ENCODE measurements at places on chromosomes 12 and 14.

DNA sequence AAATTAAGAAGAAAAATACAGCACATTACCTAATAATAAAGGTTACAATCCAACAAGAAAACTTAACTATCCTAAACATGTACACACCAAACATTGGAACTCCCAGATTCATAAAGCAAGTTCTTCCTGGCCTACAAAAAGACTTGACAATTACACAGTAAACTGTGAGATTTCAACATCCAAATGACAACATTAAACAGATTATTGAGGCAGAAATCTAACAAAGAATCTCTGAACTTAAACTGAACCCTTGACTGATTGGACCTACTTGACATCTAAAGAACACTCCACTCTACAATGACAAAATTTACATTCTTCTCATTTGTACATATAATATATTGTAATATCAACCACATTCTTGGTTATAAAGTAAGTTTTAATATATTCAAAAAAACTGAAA lies 1341.3 kb downstream of the LRFN5 start:
- DNase-seq: no peak

DNA sequence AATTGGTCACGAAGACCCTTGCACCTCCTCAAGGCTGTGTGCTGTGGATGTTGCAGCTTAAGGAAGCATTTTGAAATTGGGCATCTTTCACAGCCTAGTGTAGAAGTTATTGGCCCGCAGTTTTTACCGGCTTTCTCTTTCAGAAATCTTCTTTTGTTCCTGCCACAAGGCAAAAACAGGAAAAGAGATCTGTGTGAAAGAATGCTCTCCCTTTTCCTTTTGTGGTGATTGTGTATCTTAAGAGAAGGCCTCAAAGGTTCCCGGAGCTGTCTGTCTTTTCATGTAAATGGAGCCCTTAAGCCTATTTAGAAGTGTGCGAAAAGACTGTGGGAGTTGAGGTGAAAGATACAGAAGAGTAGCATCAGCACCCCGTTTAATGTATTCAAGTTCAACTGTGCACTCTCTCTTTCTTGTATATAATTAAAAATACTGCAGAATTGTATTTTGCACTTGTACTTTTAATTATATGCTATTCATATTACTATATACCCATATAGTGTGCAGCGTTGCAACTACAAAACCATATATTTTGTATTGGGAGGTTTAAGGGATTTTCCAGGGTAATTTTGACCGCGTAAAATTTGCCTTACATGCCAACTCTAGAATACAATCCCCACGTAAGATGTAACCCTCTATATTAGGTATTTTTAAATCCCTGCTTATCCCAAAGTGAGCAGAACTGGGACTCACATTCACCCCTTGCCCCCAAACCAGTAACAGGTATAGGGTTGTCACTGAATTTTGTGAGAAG lies 441.7 kb downstream of the RAD51B start:
- DNase-seq: no peak

DNA sequence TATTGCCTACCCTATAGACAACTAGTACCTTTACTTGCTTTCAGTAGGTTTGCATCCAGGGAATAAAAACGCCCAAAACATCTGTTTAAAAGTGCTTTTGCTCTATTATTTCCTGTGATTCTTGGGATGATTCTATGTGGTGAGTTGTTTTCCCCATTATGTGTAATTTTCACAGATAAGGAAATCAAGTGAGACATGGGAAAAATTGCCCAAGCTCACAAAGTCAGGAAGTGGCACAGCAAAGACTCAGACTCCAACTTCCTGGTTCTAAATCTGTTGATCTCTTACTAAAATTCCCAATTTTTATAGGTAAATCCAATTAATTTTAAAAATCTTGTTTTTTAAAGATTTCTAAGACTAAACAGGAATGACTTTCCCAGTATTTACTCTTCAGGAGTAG lies 39.0 kb downstream of the NID2 start:
- DNase-seq: no peak

GRCh38 chr14:74427651-74428050 lies 1.6 kb upstream of the SYNDIG1L start:
- no peak for DNase-seq

- no peak for DNase-seq
Measured at GRCh38 chr12:122072031-122072970, 6.3 kb upstream of the MLXIP start.

- DNase-seq: no peak
Measured at GRCh38 chr12:25651931-25652330, 98.8 kb upstream of the LMNTD1 start.

DNA sequence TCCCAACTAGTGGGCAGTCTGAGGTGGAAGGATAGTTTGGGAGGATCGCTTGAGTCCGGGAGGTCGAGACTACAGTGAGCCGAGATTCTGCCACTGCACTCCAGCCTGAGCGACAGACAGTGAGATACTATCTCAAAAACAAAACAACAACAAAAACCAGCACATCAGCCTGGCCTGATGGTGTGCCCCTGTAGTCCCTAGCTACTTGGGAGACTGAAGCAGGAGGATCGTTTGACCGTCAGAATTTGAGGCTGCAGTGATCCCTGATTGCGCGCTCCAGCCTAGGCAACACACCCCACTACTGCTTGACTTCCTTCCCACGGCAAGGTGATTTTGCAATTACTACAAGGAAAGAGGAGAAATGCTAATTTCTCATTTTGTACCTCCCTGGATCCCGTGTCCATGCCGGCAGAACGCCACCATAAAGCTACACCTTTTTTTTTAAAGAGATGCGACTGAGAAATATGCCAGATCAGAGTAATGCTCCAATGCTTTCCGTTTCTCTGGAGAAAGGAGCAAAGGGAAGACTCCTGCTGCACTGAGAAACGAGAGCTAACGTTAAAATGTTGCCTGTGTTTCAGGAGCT lies 672 bp upstream of the SCFD1 start:
- peak; percentile 15 for DNase-seq

GRCh38 chr12:12018454-12018853 lies 52.3 kb upstream of the BCL2L14 start:
- DNase-seq: no peak

- DNase-seq: no peak
Measured at GRCh38 chr14:79043194-79043889, 873.2 kb downstream of the NRXN3 start.

GRCh38 chr14:26595926-26596542 lies 1.8 kb downstream of the NOVA1 start:
- no peak for DNase-seq

DNA sequence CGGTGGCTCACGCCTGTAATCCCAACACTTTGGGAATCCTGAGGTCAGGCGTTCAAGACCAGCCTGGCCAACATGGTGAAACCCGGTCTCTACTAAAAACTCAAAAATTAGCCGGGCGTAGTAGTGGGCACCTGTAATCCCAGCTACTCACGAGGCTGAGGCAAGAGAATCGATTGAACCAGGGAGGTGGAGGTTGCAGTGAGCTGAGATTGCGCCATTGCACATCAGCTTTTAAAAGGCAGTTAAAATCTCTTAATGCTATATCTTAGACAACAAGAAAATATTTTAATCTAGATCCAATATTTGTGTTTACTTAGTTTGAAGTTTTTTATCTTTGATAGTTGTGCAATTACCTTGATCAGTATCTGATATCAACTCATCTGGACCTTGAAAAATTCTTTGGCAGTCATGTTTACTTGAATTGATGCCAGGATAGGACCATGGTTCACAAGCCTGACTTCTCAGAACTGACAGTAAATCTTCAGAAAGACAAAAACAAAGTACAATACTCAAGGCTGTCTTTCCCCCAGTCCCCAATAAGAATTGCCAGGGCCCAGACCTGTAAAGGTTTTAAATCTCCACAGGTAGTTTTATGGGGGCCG lies 135.0 kb upstream of the AEBP2 start:
- no peak for DNase-seq

DNA sequence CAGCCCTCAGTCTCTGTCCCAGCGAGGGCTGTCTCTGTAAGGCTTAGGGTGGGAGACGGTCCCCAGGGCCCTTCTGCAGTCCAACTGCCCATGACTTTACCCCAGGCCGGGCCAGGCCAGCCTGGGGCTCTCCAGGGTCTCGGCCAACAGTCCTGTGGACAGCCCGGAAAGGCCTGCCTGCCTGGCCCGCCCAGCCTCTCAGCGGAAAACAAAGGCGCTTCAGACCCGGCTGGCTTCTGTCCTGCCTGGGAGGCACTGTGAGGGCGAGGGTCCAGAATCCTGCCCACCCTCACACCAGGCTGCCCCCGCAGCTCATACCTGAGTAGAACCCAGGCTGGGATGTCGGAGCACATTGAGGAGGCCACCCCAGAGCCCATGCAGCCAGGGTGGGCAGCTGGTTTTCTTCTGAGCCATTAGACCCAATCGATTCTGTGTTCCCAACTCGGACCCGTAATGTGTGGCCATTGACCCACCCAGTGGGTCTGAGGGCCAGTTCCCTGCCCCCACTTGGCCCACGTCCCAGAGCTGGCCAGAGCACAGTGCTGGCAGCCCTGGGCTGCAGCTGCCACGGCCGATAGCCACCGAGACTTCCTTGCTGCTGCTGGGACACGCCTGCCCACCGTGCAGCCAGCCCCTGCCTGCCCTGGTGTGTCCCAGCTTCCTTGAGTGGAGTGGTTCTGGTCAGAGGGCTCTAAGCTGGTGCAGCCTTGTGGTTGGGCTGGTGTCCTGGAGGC lies 1.6 kb downstream of the CRIP2 start:
- no peak for DNase-seq

GRCh38 chr12:78095623-78096022 lies 264.9 kb downstream of the NAV3 start:
- DNase-seq: no peak

DNA sequence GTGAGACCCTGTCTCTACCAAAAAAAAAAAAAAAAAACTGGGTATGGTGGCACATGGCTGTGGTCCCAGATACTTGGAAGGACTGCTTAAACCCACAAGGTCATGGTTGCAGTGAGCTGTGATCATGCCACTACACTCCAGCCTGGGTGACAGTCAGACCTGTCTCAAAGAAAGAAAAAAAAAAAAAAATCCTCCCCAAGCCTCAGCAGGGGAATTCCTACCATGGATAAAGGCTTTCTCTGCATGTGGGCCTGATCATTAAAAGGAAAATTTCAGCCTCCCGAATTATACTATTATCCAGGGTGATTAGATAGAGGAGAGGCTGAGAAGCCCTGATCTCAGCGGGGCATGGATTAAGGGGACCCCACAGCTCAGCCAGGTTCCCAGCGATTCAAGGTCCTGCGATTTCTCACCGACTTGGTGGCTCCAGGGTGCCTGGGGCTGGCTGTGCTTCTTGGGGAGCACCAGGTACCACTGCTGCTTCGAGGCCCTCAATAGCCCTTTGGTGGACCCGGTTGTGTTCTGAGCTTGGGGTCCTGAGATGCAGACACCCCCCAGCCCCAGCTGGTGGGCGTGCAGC lies 5.6 kb downstream of the SH2B3 start:
- DNase-seq: no peak

DNA sequence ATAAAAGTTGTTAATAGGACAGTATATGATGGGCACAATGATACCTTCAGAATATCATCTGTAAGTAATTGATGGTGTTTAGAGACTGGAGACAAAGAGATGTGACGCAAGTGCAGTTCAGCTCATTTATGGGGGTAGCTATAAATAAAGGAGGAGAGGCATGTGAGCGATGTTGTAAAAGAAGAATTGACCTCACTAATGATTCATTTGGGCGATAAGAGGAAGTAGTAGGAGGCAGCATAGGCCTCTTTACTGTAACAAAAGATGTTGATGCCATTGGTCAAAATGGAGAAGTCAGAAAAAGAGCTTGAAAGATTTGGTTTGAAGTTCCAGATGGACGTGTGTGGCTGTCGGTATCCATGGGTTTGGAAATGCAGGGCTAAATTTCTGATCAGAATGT lies 70.0 kb downstream of the FLRT2 start:
- no peak for DNase-seq

DNA sequence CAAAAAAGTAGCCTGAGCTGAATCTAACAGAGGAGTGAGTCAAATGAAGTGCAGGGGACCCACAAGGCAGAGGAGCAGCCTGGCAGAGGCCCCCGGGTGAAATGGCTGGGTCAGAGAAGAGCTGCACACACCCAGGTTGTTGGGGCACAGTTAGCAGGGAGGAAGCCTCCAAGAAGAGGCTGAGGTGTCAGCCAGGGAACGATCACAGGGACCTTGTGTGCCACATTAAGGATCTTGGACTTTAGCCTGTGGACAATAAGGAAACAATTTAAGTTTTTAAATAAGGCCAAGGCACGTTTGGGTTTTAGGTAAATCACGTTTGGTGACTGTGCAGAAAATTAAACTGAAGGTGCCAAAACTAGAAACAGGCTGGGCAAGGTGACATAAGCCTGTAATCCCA lies 35.1 kb downstream of the OR10P1 start:
- no peak for DNase-seq

DNA sequence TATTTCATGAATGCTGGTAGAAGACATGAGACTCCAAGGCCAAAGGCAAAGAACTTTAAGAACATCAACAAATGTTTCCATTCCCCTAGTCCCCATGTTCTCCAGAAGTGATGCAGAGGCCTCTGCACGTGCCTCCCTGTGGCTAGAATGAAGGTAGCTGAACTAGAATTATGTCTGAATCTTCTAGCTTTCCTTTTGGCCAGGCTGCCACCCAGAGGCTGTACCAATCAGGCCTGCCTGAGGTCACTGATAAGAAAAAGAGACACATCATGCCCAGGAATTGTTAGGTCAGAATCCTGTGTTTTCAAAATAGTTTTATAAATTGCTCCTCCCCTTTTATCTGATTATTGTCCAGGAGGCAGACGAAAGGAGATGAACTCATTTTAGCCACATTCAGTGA lies 188.0 kb upstream of the SLC16A7 start:
- no peak for DNase-seq

GRCh38 chr12:53495903-53496751 lies 3.1 kb downstream of the MAP3K12 start:
- DNase-seq: no peak

DNA sequence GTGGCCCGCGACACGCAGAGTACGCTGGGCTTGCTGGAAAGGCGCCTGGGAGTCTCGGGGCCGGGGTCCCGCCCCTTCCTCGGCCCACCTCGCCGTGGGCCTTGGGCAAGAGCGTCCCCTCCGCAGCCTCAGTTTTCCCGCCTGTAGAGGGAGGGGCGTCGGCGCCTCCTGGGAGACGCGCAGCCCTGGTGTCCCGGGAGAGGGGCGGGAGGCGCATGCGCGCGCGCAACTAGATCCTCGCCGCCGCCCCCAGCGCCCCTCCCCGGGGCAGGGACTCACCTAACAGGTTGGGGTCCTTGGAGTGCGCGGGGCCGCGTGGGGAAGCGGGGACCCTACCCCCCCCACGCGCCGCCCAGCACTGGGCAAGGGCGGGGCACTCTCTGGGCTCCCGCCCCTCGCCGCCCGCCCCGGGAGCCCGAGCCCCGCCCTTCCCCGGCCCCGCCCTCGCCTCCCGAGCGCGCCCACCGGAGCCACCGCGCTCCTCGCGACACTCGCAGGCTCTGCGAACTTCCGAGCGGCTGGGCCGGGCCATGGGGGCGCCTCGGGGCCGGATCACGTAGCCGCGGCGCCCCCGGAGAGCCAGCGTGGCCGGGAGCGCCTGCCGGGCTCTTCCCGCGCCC lies at the start of gene KIF26A:
Gene KIF26A (plus strand): TSS at position 490 of the 620 bp plus-strand sequence. CDS start 136 bp downstream, outside the sequence.
- DNase-seq: peak; percentile 9

DNA sequence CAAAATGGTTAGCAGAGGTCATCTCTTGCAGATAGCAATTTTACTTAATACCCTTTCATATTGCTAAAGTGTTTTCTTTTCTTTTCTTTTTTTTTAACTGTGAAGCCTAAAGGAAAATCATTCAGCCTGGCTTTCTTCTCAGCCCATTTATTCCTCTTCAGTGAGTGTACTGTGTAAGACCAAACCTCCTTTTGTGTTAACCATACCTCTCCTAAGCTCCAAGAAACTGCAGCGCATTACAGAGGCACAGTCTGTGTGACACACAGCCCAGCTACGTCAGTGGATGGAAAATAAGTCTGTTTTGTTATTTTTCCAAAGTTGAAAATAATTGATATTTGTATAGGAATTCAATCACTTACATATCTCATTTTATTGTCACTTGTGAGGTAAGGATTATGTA lies 21.7 kb downstream of the DCAF5 start:
- DNase-seq: no peak

GRCh38 chr12:95648990-95649791 lies 97.9 kb upstream of the USP44 start:
- DNase-seq: no peak
